ENCODE measurements at places on chromosomes 3 and 15.

DNA sequence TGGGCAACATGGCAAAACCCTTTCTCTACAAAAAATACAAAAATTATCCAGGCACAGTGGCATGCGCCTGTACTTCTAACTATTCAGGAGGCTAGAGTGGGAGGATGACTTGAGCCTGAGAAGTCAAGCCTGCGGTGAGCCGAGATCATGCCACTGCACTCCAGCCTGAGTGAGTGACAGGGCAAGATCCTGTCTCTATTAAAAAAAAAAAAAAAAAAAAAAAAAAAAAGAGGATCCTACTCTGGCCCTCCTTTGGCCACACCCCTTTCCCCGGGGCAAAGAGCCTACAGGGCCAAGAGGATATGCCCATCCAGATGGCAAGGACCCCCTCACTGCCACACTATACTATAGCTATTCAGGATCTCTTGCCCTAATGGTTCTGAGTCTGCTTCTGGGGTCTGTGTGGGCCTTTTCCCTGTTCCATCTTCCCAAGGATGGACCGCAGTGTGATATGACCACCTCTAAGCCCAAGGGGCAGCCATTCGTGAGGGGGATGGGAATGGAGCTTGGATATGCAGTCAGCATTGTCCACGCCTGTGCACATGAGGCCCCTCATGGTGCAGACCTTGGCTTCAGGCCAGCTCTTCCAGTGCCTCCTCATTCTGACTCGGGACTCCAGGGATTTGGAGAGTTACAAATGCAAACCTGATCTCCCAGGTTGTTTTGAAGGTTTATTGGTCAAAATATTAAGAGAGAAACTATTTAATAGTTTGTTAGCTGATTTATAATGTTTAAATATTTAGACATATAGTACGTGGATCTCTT is 7.3 kb downstream of the TYRO3 start:
- DNase-seq = no peak

- no peak for DNase-seq
Measured at GRCh38 chr3:132822266-132822665, 100.1 kb upstream of the NPHP3 start.

GRCh38 chr3:39379778-39380155 is 3.4 kb upstream of the SLC25A38 start:
- no peak for DNase-seq

DNA sequence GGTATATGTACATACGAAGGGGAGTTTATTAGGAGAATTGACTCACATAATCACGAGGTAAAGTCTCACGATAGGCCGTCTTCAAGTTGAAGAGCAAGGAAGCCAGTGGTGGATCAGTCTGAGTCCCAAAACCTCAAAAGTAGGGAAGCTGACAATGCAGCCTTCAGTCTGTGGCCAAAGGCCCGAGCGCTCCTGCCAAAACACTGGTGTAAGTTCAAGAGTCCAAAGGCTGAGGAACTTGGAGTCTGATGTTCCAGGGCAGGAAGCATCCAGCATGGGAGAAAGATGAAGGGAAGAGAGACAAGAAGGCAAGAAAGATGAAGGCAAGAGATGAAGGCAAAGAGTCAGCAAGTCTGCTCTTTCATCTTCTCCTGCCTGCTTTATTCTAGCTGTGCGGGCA is 16.8 kb upstream of the LRRN1 start:
- no peak for DNase-seq

DNA sequence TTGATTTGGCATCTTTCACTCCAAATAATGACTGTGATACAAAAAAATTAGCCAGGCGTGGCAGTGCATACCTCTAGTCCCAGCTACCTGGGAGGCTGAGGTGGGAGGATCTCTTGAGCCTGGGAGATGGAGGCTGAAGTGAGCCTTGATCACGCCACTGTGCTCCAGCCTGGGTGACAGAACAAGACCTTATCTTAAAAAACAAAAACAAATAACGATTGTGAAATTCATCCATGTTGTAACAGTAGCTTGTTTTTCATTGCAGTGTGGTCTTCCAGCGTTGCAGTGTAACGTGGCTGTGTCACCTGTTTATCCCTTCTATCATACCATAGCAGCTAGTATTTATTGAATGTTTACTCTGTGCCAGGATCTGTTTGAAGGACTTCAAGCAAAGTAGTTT is 120.9 kb downstream of the ITPR1 start:
- DNase-seq = no peak

DNA sequence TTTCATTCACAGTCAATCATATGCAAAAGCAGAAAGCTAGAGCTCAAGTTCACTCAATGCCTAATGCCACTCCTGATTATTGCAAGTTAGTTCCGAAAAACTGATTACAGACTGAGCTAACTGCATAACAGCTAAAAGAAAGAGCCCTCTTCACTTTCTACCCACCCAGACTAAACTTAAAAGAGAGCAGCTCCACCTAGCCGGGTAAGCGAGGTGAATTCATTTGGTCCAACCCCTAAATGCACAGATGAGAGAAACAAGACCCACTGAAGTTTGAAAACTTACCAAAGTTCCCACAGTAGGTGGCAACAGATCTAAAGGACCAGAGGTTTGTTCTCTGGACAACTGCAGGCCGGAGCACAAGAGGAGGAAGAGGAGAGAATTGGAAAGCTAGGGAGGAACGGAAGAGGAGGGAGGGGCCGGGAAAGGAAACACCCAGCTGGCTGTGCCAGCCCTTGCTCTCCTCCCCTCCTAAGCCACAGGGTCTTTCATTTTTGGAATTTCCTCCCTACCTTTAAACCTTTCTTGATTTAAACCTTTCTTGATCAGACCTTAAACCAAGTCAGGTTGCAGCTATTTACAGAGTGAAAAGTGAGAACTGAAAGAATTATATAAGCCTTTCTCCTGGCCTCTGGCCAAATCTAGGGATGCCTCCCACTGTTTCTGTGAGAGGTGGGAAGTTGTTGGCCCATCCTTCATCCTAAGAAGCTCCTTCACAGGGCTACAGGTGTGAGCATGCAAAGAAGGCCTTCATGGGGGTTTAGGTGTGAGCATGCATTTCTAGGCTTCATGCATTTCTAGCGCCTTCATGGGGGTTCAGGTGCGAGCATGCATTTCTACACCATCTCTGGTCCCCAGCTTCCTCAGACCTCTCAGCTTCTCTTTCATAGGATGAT is 114.7 kb upstream of the LMOD3 start:
- no peak for DNase-seq

DNA sequence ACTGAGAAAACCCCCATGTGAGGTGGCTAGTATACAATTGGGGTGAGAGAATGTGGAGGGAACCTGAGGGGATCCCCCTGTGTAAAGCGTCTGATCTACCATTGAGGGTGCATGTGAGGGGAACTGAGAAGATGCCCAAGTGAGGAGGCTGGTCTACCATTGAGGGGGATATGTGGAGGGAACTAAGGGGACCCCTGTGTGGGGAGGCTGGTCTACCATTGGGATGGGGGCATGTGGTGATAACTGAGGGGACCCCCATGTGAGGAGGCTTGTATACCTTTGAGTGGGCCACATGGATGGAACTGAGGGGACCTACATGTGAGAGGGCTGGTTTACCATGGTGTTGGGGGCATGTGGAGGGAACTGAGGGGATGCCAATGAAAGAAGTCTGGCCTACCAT is 160.8 kb downstream of the FBLN2 start:
- DNase-seq = no peak
